ENCODE measurements at places on chromosomes 6 and 20.

DNA sequence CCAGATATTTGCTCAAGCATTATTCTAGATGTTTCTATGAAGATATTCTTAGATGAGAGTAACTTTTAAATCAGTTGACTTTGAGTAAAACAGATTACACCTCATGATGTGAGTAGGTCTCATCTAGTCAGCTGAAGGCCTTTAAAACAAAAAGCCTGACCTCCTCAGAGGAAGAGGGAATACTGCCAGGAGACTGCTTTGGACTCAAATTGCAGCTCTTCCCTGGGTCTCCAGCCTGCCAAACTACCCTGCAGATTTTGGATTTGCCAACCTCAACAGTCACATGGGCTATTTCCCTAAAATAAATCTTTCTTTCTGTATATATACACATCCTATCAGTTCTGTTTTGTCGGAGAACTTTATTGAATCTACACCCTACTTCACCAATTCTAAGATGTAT lies 182.5 kb upstream of the TENT5A start:
- DNase-seq = no peak

DNA sequence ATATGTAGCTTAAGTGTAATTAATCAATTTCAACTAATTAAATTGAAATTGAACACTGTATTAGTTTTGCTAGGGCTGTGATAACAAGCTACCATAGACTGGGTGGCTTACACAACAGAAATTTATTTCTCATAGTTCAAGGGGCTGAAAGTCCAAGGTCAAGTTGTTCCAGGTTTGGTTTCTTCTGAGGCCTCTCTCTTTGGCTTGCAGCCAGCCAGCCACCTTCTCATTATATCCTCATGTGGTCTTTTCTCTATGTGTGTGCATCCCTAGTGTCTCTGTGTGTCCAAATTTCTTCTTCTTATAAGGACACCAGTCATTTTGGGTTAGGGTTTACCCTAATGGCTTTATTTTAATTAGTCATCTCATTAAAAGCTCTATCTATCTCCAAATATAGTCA lies 611.7 kb downstream of the UTRN start:
- DNase-seq = no peak

DNA sequence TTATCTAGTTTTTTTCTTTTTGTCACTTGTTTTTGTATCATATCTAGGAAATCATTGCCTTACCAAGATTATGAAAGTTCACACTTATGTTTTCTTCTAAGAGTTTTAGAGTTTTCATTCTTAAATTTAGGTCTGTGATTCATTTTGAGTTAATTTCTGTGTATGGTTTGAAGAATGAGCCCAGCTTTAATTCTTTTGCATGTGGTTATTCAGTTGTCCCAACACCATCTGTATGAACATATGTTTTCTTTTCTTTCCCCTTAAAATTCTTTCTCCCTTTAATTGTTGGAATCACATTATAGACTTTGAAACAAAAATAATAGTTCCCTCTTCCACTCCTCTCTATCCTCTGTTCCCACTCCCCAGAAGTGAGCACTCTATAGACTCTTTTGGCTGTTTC lies 85.4 kb downstream of the SLX4IP start:
- no peak for DNase-seq

- peak; percentile 40 for DNase-seq
These were observed 148.4 kb downstream of the SYCP2 start for GRCh38 chr20:59784791-59785668.

GRCh38 chr6:134041093-134041492 lies 11.3 kb downstream of the SLC2A12 start:
- no peak for DNase-seq

DNA sequence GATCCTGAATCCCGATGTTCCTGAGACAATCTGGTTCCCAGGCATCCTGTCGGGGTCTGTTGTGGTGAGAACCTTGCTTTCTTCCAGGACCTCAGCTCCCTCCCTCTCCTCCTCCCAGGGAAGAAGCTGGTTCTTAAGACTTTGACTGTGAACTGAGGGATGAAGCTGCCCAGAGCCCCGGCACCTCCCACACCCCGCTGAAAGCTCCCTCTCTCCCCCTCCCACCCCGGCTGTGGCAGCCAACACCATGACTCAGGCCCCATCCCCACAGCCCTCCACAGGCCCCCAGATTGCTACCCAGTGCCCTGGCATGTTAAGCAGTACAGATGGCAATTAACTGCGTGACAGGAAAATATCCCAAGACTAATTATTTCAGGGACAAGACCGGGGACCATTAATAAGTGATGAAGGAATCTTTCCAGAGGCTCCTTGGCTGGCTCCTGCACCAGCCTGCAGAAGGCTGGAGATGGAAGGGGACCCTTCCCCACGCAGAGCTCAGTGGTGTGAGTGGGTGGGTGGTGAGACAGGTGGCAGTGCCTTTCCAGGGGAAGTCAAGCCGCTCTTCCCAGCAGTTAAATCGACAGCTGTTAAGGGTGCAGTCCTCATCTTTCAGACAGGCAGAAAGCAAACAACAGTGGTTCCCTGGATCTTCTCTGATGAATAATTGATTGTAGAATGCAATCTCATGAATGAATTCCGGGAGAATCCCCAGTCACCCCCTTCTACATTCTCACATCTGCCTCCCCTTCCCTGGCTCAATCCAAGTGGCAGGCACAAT lies 237.9 kb downstream of the LRFN2 start:
- DNase-seq = peak; percentile 47

- peak; percentile 50 for DNase-seq
These were observed 25.3 kb downstream of the MDFI start for GRCh38 chr6:41663568-41663967.

DNA sequence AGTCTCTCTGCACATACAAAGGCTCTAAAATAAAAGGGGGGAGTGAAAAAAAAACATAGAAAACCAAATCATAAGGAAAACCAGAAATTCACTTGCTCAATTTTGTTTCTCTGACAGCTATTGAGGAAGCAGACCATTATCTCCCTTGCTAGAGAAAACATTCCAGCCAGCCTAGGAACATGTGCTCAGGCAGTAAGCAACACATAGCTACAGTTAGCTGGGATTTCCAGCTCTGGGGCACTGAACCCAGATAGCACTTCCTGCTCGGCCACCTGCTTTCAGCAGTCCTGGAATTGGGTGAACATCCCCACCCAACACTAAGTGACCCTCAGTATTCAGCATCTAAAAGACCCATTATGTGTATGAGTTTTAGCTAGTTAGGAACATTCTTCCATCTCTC lies 61.3 kb downstream of the TNFRSF21 start:
- no peak for DNase-seq

- no peak for DNase-seq
These were observed 368.1 kb upstream of the JARID2 start for GRCh38 chr6:14877758-14878157.

DNA sequence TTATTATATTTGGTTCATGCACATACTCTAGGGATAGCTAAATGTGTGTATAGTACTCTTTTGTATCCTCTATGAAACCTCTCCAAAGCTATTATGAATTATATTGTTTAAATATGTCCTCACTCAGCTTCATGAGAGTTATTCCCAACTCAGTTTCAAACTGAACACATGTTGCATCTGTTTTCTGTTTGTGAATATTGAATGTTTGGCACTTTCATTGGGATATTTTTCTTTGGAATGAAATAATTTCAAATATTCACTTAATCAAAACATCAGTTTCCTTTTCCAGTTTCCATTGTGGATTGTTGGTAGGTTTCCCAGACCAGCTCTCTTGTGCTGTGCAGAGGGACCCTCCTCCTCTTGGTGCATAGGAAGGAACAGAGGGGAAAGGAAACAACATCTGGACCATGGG lies 46.6 kb downstream of the HDAC2 start:
- DNase-seq = no peak

DNA sequence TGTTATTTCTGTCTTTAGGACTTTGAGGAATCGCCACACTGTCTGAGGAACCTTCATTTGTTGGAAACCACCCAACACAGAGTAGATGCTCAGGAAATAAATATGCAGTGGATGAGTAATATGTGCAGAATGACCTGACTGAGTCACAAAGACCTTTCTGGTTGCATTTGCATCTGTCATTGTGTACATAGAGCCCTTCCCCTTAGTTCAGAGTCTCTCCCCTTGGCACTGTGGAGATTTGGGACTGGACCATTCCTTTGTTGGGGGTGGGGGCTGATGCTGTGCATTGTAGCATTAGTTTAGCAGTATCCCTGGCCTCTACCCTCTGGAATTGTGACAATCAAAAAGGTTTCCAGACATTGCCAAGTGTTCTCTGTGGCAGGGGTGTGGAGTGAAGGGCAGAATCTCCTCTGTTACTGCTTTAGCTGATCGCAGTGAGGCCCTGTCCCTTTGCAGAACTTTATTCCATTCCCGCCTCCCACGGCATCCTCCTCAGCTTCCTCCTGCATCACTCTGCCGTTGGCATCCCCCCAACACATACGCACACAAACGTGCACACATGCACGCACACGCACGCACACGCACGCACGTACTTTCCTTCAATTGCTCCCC lies 64.5 kb downstream of the EYA2 start:
- no peak for DNase-seq

GRCh38 chr6:158322724-158323560 lies 10.7 kb downstream of the TULP4 start:
- DNase-seq = no peak

- no peak for DNase-seq
These were observed 438.4 kb upstream of the FLRT3 start for GRCh38 chr20:14775778-14776177.

GRCh38 chr20:35568645-35569044 lies 26.8 kb downstream of the ERGIC3 start:
- DNase-seq = no peak

DNA sequence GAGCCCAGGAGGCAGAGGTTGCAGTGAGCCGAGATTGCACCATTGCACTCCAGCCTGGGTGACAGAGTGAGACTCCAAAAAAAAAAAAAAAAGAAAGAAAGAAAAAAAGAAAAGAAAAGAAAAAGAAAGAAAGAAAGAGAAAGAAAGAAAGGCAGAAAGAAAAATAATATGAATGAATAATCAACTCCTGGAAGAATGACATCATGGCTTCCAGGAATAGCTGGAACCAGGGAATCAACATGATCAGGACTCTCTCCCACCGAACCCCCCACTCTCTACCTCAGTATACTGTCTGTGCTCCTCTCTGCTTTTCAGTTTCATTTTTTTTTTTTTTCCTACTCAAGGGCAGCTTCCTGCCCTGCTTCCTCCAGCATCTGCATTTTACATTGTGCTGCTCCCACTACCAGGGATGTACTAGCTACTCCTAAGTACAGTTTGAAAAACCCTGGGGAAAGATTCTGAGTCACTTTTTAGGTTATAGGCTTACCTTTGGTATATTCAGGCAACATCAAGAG lies 19.7 kb upstream of the MTCL3 start:
- no peak for DNase-seq

- DNase-seq = no peak
These were observed 152.7 kb downstream of the SH3BGRL2 start for GRCh38 chr6:79783670-79784394.

- DNase-seq = no peak
These were observed 1.9 kb downstream of the BAG2 start for GRCh38 chr6:57173886-57174510.

DNA sequence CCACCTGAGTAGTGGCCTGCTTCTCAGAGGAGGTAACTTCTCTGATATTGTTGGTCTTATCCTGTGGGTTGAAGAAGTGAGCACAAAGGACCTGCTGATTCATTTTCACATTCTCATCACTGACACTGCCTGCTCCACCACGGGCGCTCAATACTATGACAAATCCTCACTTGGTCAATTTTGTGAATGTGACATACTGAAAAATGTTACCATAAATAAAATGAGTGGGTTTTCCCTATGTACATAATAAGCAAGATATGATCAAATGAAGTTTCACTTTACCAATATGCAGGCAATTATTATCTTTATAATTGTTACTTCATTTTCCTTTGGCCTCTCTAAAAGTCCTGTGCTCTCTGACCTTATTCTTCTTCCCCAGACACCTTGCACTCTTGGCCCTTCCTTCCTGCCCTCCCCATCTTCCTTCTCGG lies 71.5 kb upstream of the RIPOR2 start:
- DNase-seq = no peak

DNA sequence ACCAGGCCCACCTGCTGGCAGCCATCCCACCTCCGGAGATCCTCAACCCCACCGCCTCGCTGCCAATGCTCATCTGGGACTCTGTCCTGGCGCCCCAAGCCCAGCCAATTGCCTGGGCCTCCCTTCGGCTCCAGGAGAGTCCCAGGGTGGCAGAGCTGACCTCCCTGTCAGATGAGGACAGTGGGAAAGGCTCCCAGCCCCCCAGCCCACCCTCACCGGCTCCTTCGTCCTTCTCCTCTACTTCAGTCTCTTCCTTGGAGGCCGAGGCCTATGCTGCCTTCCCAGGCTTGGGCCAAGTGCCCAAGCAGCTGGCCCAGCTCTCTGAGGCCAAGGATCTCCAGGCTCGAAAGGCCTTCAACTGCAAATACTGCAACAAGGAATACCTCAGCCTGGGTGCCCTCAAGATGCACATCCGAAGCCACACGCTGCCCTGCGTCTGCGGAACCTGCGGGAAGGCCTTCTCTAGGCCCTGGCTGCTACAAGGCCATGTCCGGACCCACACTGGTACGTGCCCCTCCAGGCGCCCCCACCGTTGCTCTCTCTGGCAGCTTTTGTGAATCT lies 1.1 kb downstream of the SNAI1 start:
- DNase-seq = no peak

DNA sequence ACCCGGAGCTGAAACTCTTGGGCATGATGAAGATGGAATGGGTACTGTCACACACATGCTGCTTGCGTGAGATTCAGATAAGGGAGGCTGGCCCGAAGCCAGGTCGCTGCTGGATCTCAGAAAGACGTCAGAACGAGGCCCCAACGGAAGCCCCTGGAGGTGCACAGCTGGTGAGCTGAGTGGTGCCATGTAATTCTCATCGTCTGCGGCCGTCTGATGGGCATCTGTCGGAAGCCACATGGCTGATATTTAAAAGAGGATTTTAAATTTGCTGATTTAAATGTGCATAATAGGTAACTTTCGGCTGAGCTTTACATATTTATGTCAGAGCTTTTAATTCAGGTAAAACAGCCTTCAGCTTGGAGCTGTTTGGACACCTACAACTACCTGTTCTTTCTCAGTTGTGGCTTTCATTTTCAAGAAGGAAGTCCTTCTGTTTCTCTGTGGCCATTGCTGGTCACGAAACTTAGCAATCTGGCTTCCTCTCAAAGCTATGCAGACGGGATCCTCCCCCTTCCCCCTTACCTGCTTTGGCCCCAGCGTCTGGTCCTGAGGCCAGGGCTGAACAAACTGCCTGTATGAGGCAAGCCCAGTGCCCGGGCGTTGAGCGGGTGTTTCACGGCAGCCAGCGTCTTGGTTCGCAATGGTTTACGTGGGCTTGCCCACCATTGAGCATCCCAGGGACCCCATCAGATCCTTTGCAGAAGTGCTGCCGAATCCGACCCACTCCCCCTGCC lies 9.2 kb downstream of the SLCO4A1 start:
- DNase-seq = no peak

DNA sequence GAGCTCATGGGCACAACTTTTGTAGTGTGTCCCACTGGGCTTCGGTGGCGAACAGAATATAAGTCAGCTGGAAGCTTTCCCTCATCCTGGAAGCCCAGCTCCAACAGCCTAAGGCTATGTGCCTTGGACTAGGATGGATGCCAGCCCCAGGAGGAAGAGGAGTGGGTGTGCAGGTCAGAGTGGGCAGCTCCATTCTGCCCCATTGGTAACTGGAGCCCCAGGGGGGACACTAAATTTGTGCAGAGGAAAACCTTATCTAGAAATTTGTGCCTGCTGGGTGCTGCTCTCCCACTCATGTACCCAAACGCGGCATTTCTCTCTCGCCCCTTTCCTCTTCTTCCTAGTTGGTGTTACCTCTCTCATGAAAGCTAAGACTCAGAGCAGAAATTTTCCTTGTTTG lies 253.9 kb upstream of the MAN1A1 start:
- no peak for DNase-seq

- DNase-seq = no peak
These were observed 21.5 kb downstream of the ACSS1 start for GRCh38 chr20:25036331-25036936.

- DNase-seq = no peak
These were observed 328.6 kb downstream of the NKAIN2 start for GRCh38 chr6:124132256-124132655.

All from ecto neural progenitor cell (in vitro differentiated cells).